ENCODE measurements at places on chromosomes 1 and 21.

DNA sequence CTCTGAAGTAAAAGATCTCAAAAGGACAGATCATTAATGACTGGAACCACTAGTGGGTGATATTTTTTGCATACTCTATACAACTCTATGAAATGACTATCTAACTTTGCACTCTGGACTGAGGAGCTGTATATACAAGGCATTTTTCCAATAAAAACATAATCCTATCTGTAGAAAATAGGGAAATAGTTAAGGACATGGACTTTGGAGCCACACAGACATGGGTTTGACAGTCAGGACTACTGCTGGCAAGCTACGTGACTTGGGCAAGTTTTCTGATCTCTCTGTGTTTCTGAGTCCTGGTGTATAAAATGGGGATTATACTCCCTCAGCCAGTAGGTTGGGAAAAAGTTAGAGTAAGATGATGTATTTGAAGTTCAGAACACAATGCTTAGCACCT lies 20.9 kb upstream of the HSD3B2 start:
- H3K4me3 ChIP-seq = no peak overlapping the region
- no peaks in the 10 kb centered on the region for H3K27me3 ChIP-seq
- H3K36me3 ChIP-seq = no peaks in the 10 kb centered on the region
- no peaks in the 10 kb centered on the region for H3K4me1 ChIP-seq
- no peak overlapping the region for H3K27ac ChIP-seq

DNA sequence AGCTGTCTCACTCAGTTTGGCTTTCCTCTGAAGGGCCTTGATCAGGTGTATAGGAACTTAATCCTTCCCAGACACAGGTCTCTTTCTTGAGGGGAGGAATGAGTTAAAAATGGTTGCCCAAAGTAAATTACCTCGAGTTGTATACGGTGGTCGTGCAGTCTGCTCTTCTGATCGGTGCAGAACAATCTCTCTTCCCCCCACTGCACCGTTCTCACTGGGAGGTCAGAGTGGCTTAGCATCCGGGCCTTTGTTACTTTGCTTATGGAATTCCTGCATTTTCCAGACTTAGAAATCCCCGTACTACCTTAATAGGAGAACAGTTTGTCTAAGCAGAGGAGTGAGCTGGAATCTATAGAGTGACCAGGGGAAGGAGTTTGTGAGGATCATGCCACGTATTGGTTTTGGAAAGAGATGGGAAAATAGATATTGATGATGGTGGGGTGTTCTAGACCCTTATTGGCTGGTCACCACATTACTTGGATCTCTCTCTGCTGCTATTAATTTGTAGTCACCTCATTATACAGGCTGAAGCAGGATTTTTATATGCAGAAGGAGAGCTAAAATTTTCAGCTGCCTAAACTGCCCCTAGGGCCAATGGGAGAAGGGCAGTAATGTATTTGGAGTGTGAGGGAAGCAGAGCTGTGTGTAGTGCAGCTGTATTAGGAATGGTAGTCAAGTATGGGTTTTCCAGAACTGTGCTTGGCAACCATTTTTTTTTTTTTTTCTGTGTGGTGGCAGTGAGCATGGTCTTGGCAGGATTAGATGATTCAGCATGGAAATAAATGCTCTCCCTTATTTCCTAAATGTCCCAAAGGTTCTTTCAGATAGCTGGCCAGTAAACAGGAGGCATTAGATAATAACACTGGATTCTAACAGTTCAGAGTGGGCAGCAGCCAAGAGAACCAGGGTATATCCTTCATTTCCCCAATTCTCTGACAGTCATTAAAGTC lies 81.5 kb downstream of the NDUFS5 start:
- H3K36me3 ChIP-seq = no peaks in the 10 kb centered on the region
- H3K27me3 ChIP-seq = no peaks in the 10 kb centered on the region
- no peak for DNase-seq
- peaks cover 77% of the 10 kb centered on the region for H3K4me1 ChIP-seq
- H3K4me3 ChIP-seq = peak overlapping the region; percentile 73
- H3K27ac ChIP-seq = peak overlapping the region; percentile 87

GRCh38 chr1:181398544-181398943 lies 84.8 kb upstream of the CACNA1E start:
- no peaks in the 10 kb centered on the region for H3K4me1 ChIP-seq
- H3K36me3 ChIP-seq = no peaks in the 10 kb centered on the region
- no peaks in the 10 kb centered on the region for H3K27me3 ChIP-seq
- H3K27ac ChIP-seq = no peak overlapping the region
- DNase-seq = no peak

DNA sequence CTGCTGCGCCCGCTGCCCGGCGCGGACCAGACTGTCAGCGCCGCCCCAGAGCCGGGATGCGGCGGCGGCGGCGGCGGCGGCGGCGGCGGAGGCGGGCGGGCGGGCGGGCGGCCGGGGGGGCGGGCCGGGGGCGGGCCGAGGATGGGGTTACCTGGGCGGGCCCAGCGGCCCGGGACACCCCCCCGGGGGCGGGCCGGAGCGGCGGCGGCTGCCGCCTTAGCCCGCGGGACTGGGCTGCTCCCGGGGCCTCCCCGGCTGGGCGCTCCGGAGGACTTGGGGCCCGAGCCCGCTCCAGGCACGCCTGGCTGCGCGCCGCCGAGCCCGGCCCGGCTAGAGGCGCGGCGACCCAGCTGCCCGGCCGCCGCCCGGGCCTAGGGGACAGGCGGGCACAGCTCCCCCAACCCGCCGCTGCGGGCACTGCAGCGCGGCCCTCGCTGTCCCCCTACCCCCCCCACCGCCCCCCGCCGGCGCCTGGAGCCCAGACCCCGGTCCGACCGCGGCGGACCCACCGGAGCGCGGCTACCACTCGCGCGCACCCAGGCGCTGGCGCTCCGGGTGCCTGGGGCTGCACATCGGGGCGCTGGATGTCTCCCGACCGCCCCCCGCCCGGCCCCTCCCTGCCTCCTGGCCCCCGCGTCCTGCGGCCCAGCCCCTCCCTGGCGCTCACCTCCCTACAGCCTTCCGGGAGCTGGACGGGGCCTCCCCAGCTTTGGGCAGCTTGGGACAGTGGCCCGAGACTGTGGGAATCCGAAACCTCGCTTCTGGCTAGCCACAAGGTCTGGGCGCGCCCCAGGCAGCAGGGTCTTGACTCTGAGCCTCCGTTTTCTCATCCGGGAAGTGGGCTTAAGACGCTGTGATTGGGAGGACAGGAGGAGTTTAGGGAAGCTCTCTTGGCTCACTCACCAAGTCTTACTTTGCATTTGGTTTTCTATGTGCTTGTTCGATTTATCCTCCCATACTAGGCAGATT lies at the start of gene WNT4:
TSS of gene WNT4 (minus strand) at position 33 of the 969 bp plus-strand sequence. CDS start 175 bp downstream, outside the sequence.
- H3K36me3 ChIP-seq = no peaks in the 10 kb centered on the region
- peaks cover 13% of the 10 kb centered on the region for H3K4me1 ChIP-seq
- H3K27me3 ChIP-seq = peaks cover 25% of the 10 kb centered on the region
- peak; percentile 81 for DNase-seq
- no peak within 1 kb of the TSS for H3K27ac ChIP-seq
- H3K4me3 ChIP-seq = peak within 1 kb of the TSS; percentile 54

GRCh38 chr1:6419804-6420453 lies at the start of gene HES2:
HES2 (minus strand) TSS chr1:6419919; CDS start chr1:6419820, 99 bp downstream.
- peaks cover 93% of the 10 kb centered on the region for H3K27me3 ChIP-seq
- H3K36me3 ChIP-seq = no peaks in the 10 kb centered on the region
- H3K4me1 ChIP-seq = peaks cover 31% of the 10 kb centered on the region
- H3K4me3 ChIP-seq = peak within 1 kb of the TSS; percentile 40
- no peak within 1 kb of the TSS for H3K27ac ChIP-seq

DNA sequence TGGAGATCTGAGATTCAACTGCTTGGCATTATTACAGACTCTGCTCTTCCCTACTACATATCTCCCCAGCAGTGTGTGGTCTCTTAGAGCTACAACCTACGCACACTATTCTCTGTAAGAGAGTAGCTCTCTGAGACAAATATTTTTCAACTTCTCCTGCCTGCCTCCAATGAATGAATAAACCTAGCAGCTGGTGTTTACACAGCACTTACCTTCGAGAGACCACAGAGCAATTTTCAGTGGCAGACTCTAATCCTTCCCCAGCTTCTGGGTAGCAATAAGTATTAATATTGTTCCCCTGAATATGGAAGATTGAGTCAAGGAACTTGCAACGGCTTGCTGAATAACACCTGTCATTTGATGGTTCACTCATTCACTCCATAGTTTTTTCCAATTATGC lies 350.9 kb upstream of the SPAG17 start:
- no peak for DNase-seq
- H3K27me3 ChIP-seq = no peaks in the 10 kb centered on the region
- no peak overlapping the region for H3K27ac ChIP-seq
- no peak overlapping the region for H3K4me3 ChIP-seq
- H3K4me1 ChIP-seq = no peaks in the 10 kb centered on the region
- H3K36me3 ChIP-seq = no peaks in the 10 kb centered on the region

- no peaks in the 10 kb centered on the region for H3K27me3 ChIP-seq
- no peak for DNase-seq
- no peak overlapping the region for H3K27ac ChIP-seq
- H3K4me3 ChIP-seq = no peak overlapping the region
- H3K4me1 ChIP-seq = no peaks in the 10 kb centered on the region
Measured at GRCh38 chr1:44053394-44053793, 22.1 kb upstream of the SLC6A9 start.

Measured in upper lobe of right lung (tissue), 1 donor.